ENCODE measurements at places on chromosomes 6 and 20. TPM values are rescaled to one million over a fixed set of nuclear protein-coding genes. Genes with fewer than 3 reads are reported as not detected.

DNA sequence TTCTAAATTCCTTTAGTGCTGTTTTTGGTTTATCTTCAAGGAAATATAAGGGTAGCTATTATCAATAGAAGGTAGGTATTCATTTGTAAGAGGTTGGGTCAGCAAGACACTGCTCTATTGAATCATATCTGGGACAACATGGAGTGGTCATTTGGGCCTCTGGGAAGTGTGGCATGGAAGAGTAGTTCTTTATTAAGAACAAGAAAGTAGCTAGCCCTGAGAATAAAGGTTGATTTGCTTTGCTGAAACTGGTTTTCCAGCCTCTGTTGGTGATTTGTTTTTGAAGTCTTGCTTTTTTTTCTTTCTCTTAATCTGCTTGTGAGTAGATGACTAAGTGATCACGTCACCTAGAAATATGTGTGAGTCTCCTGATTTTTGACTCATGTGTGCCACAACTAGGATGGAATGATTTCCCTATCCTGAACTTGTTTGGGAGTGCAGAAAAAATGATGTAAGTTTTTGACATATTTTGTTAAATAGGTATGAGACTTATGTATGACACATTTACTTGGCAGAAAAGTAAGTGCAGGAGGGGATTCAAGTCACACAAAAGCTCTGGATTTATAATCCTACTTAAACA, 381.8 kb downstream of the CENPW start:
- no peak for DNase-seq

- no peak for DNase-seq
Measured at GRCh38 chr6:13679996-13680395, 31.6 kb downstream of the RANBP9 start.

DNA sequence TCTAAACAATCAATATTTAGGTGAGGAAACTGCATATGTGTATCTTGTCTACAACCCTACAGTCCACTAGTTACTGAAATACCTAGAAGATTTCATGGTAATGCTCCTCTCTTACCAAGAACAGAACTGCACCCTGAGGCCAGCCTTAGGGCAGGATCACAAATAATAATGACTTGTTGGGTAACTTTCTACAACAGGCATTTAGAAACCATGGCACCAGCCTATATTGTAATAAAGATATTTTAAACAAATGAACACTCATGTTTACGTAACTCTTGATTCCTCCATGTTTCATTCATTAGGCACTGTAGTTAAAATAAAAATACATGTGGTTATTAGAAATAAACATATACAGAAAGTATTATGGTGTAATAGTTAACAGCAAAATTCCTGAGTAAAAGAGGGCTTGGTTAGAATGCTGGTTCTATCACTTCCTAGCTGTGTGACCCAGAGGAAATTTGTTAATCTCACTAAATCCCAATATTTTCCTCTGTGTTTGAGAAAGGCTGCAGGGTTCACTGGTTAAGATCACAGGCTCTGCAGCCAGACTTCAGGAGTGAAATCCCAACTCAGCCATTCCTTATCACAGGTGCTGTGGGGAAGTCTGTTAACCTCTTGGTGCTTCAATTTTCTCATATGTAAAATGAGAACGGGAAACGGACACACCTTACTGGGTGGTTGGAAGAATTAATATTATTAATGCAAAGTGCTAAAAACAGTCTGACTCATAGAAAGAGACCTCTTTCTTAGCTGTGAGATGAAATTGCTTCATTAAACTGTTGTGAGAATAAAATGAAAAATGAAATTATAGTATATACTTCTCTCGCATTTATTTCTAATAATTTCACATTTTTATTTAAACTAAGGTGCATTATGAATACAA, 8.5 kb downstream of the HMGN3 start:
- DNase-seq: no peak

DNA sequence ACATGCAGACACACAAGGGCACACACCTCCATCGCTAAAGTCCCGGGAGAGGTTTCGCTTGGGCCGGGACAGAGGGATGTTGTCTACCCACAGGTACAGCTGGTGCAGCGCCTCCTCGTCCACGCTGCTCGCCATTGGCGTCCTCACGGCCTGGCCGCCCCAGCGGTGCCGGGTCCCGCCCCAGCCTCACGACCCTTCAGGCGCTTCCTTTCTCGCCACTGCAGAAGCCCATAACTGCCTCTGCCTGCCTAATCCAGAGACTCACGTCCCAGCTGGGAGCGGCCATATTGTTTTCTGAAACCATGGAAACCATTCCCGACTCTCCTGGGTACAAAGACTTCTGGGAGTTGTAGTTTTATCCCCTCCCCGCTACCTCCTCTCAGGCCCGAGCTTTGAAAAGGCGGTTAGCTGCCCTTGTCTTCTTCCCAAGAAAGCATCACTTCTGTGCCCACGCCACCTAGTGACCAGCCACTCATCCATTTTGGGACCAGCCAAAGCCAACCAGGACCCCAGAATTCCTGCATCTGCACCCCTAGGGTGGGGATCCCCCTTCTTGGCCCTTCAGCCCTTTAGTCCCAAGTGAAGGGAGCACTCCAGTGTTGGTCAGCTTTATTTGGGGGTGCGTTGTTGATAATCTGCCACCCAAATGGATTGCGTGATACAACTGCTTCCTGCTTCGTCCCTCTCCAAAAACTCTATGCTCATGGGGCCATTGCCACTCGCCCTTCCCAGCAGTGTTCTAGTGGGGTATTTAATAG, at the start of gene SPEF1:
TSS of gene SPEF1 (minus strand) at position 296 of the 758 bp plus-strand sequence. CDS start at position 135, 161 bp downstream.
- DNase-seq: peak; percentile 95

- DNase-seq: no peak
Measured at GRCh38 chr6:81909162-81909561, 156.7 kb upstream of the TENT5A start.

GRCh38 chr6:117449549-117450439, 24.1 kb upstream of the ROS1 start:
- DNase-seq: peak; percentile 59

DNA sequence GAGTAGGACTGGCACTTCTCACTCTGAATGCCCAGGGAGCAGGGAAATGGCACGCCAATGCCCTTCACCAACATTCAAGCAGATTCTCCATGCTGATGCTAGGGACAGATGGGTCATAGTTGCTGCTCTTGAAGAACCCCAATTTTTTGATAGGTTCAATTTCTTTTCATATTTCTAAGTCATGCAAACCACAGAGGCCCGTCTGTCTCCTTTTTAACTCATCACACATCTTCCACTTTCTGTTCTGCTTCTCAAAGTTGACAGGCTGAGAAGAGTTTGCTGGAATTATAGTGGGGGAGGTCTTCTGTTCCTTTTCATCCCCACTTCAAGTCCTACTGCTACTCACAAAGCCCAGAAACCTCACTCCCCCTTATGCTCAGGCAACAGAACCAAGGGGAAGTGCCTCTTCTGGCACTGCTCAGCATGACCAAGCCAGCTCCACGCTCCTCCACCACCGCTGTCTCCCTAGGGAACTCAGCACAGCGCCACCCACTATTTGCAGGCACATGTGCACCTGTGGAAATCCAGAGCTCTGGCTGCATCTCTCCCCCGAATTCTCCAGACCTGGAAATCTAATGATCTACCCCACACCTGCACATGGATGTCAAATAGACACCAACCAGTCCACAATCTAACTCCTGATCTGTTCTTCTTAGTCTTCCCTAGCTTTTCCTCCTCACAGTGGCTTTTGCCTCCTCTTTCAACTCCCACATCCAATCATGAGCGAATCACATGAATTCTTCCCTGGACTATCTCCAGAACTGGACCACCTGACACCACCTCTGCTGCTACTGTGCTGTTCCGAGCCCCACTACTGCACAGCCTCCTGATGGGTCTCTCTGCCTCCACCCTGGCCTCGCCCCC, 10.7 kb downstream of the ZBTB24 start:
- DNase-seq: no peak

- peak; percentile 74 for DNase-seq
Measured at GRCh38 chr6:148193063-148193680, 149.5 kb upstream of the SASH1 start.

- no peak for DNase-seq
Measured at GRCh38 chr6:108585921-108586536, 25.3 kb downstream of the FOXO3 start.

DNA sequence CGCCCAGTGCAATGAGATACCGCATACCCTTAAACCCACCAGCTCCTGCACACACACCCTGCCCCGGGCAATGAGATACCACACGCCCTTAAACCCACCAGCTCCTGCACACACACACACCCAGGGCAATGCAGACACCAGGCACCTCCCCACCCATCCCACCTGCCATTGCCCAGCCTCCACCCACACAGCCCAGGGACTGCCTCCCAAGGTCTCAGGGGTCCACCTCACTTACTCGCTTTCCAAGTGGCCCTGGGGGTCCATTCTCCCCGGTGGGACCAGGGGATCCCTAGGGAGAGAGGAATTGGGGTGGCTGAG, 24.0 kb downstream of the COL11A2 start:
- no peak for DNase-seq

Gene TMEM244
- not detected for total RNA-seq

GRCh38 chr6:19035461-19036195, 648.5 kb downstream of the RNF144B start:
- no peak for DNase-seq

Gene DDO
- total RNA-seq: not detected

- DNase-seq: no peak
Measured at GRCh38 chr6:52108128-52108527, 20.7 kb upstream of the PKHD1 start.

- peak; percentile 88 for DNase-seq
Measured at GRCh38 chr20:3045816-3046676, at the start of gene MRPS26. Gene MRPS26, plus strand, starts transcription at chr20:3046052. Its CDS starts 17 bp downstream, at chr20:3046069.

Gene RBBP8NL
- total RNA-seq: 24.4 TPM

Gene BAG2
- 6.5 TPM for total RNA-seq

- DNase-seq: peak; percentile 66
Measured at GRCh38 chr6:105601541-105602236, 198.8 kb upstream of the PREP start.

Gene NEDD9
- 36.4 TPM for total RNA-seq

Gene SAMD10
- total RNA-seq: 47.2 TPM

DNA sequence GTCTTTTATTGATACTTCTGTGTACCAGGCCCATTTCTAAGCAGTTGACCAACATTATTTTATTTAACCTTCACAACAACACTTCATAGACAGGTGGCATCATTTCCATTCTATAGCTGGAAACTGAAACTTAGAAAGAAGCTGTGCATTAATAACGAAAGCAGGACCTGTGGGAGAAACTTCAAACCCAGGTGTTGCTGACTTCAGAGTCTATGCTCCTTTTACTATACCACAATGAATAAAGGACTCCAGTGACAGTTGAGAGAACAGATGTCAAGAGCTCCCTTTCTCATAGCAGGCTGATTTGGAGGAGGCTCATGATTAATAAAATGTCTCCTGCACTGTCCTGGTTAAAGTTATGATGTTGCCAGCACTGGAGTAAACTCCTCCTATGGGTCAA, 56.6 kb upstream of the POU3F2 start:
- DNase-seq: no peak

- DNase-seq: no peak
Measured at GRCh38 chr6:166109608-166110007, 58.0 kb downstream of the TBXT start.

DNA sequence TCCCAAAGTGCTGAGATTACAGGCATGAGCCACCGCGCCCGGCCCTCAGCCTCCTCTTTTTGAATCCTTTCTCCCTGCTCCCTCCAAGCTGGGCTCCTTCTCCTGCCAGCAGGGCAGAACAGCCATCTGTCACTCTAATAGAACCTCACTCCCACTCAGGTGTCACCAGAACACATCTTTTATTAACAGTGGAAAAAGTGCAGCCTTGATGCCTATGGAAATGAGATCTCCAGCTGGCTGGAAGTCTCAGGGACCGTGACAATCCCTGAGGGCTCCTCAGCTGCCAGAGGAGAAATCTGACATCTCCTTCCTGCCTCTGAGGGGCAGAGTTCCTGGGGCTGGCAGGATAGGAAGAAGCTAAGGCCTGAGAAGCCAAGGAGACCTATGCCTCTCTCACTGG, 28.0 kb downstream of the TMC2 start:
- no peak for DNase-seq

Gene PROKR2
- not detected for total RNA-seq

GRCh38 chr6:44942201-44942600, 385.9 kb upstream of the RUNX2 start:
- no peak for DNase-seq

Gene DEFB118
- total RNA-seq: not detected

Gene CD93
- not detected for total RNA-seq

- DNase-seq: no peak
Measured at GRCh38 chr20:4681991-4682401, 39.7 kb upstream of the PRND start.
